KG1 (cell line): ENCODE measurements at places on chromosomes 16 and 17.

- no peak for DNase-seq
Observed at GRCh38 chr17:39963829-39964228, 1.0 kb downstream of the GSDMA start.

DNA sequence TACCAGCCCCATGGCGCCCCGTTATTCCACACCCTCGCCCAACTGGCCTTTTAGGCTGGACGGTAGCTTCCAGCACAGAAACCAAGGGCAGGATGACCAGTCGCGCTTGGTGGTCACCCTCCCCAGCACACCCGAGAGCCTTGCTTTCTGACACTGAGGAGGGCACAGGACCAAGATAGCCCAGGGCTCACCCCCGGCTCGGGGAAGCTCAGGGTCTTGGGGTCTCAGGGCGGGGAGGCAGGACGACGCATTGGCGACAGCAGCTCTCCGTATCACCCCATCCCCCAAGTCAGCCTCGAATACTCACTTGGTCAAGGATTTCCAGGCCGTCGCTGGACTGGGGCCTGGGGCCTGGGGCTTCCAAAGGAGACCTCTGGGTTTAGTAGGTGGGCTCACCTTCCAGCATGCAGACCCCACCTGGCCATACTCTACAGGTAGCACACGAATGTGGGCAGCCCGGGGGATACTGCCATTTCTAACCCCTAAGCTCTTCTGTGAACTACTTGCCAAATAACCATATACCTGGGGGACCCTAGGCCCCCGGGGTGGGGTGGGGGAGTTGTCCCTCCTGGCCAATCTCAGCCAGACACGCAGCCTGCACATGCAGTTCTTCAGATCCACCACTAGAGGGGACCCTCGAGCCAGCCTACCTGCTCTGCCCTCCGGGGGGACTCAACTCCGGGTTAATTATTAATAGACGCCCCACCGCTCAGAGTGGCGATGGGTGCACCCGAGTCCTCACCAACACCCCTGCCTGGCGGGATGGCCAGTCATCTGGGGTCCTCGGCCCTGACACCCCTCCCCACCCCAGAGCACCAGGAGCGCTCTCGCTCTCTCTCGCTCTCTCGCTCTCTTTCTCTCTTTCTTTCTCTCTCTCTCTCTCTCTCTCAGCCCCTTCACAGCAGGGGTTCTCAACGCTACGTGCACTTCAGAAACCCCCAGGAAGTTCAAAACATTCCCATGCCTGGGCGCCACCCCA lies 30.0 kb downstream of the TBC1D16 start:
- peak; percentile 24 for DNase-seq

GRCh38 chr17:37158290-37158689 lies 209.5 kb downstream of the AATF start:
- DNase-seq = no peak

DNA sequence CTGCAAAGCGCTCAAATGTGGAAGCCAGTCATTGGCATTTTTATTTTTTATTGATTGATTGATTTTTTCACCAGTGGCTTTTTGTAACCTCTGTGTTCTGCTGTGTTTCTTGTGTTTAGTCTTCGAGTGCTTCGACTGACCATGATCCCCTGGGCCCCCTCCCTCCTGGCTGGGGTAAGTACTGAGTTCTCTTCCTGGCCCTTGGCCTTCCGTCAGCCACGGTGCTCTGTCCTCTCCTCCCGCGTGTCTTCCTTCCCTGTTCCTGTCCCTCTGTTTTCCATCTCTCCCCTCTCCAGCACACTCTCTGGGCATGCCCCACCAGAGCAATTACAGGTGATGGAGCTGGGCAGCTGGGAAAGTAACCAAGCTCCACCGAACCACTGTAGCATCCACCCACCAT lies 25.8 kb upstream of the CLEC18A start:
- no peak for DNase-seq

- DNase-seq = no peak
Observed at GRCh38 chr16:75566758-75567255, 628 bp downstream of the GABARAPL2 start.

DNA sequence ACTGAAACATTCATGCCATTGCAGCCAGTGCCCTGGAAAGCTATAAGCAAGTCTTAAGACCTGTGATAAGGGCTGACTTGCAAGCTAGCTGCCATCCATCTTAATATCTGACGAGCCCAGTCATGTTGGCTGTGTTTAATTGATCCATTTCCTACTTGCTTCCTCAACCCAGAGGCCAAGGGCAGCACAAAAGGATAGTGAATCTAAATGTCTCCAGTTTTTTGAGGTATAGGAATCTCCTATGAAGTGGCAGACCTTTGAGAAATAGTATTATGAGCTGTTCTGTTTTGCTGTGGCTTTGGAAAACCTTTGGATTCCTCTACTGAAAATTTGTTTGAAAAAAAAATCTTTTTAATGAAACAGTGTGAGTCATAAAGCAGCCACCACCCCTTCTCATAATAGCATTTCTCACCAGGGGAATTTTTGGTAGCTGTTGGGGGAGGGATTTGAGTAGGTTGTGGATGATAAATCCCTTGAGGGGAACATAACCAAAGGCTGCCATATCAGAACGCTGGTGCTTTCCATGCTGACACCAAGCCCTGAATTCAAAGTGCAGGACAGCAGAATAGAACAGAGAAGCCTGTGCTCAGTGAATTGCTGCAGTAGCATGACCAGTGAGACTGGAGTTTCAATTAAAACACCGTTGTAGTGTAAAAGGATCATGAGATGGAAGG lies 12.9 kb downstream of the ZNRF1 start:
- DNase-seq = no peak

- peak; percentile 21 for DNase-seq
Observed at GRCh38 chr16:3716831-3717234, 491 bp downstream of the TRAP1 start.

GRCh38 chr17:39777534-39778365 lies 40.0 kb downstream of the GRB7 start:
- no peak for DNase-seq

GRCh38 chr17:16425202-16425601 lies 9.8 kb downstream of the TRPV2 start:
- no peak for DNase-seq

DNA sequence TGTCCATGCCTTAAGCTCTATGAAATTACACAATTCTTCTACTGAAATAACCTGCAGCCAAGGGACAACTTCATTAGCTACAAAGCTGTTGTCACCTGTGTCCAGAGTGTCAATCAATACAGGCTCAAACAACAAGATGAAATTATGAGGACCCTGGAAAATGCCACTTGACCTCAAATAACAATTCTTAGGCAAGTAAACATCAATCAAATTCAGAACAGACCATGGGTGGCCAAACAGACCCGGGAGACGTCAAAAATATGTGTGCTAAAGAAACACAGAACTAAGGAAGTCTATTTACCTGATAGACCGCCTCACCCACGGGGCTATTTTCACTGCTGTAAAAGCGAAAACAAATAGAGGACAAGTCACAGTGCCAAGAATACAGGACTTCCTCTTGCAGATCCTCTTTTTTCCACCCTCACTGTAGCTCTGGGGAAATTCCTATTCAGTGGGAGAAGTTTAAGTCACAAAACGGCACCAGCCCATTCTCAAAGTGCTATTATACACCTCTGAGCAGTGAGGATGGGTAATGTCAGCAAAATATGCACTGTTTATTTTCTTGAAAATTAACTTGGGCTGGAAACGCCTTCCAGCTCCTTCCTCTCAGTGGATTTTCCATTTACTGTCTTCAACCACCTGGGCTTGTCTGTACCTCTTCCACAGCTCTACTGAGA lies 2.7 kb downstream of the LITAF start:
- no peak for DNase-seq

DNA sequence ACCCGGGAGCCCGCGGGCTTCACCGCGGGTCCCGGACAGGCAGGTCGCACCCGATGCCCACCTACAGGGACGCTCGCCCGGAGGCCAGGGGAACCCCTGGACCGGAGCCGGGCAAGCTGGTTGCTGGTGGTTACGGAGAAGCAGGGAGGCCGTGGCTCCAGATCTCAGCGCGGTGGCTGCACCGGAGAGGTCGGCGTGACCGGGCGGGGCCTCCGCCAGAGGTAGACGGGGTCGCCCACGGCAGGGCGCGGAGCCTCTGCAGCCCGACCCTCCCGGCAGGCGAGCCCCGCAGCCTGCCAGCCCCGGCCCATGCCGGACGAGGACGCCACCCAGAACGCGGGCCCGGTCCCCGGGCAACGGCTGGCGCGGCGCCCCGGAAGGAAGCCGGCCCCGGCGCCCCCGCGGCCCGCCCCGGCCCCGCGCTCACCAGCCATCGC lies 341 bp downstream of the PCYT2 start:
- DNase-seq = no peak

DNA sequence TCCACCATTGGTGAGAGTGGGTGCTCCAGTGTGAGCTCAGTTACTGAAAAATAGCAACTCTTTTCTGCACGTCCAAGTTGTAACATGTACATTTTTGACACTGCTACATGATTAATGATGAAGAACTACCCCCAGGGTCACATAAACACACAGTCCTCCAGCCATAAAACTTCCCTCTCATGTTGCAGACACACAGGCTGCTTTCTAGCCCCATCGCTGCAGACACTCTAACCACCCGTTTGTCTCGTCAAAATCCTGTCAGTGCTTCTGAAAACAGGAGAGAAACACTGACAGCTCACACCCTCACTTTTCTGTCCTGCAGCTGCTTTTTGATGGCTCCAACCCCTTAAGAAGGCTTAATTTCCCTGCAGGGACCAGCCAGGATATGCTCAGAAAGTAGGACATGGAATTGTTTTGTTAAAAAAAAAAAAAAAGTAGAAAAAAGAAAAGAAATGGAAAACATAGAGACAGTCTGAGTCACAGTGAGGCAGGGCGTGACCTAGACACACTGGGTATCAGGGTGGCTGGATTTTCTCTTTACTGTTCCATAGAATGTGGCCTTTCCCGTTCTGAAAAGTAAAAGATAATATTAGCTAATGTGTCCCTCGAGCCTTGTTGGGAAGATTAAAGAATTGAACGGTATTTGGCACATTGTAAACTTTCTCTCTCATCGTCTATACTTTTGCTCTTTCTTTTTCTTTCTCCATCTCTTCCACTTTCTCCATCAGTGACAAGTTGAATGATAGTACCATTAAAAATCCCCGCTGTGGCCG lies 20.7 kb upstream of the CCL5 start:
- no peak for DNase-seq

GRCh38 chr16:23999663-24000062 lies 163.9 kb downstream of the PRKCB start:
- no peak for DNase-seq

- DNase-seq = no peak
Observed at GRCh38 chr17:42908872-42909700, 8.5 kb downstream of the G6PC1 start.

- peak; percentile 86 for DNase-seq
Observed at GRCh38 chr16:89489040-89489897, 1.1 kb downstream of the ANKRD11 start.

- no peak for DNase-seq
Observed at GRCh38 chr16:52741351-52741750, 194.4 kb upstream of the TOX3 start.

DNA sequence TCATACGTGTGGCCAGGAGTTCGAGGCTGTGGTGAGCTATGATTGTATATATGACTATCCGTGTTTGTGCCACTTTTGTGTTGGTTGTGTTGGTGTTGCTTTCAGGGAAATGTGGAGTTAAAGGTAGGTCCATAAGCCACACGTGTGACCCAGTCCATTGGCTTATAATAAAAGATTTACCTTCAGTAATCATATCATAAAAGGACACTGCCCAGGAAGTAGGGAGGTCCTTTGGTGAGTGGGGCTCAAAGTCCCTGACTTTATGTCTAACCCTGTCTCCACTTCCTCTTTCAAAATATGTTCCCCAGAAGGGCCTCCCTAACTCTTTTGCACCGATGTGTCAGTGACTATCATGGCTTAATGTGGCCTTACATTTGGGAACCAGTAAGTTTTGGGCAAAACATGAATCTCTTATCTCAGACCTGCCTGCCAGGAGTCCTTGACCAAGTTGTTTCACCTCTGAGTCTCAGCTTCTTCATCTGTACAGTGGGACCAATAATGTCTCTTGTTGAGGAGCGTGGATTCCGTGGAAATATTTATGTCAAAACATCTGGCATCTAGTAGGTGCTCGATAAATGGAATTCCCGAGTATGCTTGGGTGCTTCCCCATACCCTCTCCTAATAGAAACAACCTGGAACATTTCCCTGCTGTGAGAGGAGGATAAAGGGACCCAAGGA lies 4.8 kb downstream of the TNP2 start:
- no peak for DNase-seq

DNA sequence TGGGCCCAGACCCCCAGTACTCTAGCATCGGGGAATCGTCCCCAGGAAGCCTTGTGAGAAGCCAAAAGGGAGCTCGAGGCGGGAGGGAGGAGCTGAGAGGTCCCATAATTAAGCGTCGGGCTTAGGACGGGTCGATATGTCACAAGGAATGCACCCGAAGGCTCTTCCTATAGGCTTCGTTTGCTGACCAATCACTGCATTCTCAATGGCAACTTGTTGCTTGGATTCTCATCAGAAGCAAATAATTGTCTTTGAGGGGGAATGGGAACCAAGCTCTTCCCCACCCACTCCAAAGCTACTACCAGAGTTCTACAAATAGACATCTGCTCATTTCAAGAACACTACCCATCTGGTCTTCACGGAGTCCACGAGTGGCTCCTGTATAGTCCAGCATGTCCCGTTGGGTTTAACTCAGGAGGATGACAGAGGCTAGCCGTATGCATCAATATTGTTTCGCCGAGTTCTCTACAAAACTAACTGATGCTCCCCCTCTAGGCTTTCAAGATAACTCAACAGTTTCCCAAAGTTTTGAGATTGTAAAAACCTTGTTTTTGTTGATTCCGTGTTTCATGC lies 628 bp upstream of the BLMH start:
- no peak for DNase-seq

GRCh38 chr17:55177855-55178217 lies 86.9 kb upstream of the HLF start:
- no peak for DNase-seq

DNA sequence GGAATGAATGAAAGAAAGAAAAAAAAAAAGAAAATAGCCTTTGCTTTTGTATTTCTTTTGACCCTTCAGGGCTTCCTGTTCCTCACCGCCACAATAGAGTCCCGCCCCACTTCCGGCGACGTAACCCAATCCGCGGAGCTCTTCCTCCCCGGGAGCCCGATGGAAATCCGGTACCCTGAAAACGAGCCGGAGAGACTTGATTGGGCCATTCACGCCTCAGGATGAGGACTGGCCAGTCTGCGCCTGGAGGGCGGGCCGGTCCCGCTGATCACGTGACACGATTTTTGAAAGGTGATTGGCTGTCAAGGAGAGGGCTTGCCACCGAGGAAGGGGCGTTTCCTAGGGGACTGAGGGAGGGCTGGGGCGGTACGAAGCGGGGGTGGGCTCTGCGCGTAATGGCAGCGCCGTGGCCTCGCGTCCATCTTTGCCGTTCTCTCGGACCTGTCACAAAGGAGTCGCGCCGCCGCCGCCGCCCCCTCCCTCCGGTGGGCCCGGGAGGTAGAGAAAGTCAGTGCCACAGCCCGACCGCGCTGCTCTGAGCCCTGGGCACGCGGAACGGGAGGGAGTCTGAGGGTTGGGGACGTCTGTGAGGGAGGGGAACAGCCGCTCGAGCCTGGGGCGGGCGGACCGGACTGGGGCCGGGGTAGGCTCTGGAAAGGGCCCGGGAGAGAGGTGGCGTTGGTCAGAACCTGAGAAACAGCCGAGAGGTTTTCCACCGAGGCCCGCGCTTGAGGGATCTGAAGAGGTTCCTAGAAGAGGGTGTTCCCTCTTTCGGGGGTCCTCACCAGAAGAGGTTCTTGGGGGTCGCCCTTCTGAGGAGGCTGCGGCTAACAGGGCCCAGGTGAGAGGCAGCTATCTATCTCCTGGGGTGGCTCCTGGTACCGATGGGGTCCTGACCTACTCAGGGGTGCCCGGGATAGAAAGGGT lies at the start of the genes PSME3IP1 and RSPRY1:
TSS of gene PSME3IP1 (minus strand) at position 95 of the 927 bp plus-strand sequence. CDS start 12,185 bp downstream, outside the sequence.
TSS of gene RSPRY1 (plus strand) at position 385 of the 927 bp plus-strand sequence. CDS start 18,330 bp downstream, outside the sequence.
- DNase-seq = peak; percentile 99

GRCh38 chr17:180381-181244 lies 837 bp downstream of the DOC2B start:
- DNase-seq = no peak

- no peak for DNase-seq
Observed at GRCh38 chr17:18240449-18240848, 15.0 kb downstream of the LLGL1 start.
